ENCODE measurements at places on chromosomes 16 and 17.

- DNase-seq: no peak
Observed at GRCh38 chr16:57653936-57654335, 14.2 kb upstream of the ADGRG3 start.

- no peak for DNase-seq
Observed at GRCh38 chr17:80219763-80220053, 425 bp downstream of the SGSH start.

- no peak for DNase-seq
Observed at GRCh38 chr16:84699147-84699711, 571 bp upstream of the USP10 start.

- DNase-seq: no peak
Observed at GRCh38 chr17:29742210-29742513, 119.5 kb upstream of the CORO6 start.

GRCh38 chr17:10013365-10014112 lies 108.5 kb upstream of the RCVRN start:
- DNase-seq: peak; percentile 78

- DNase-seq: no peak
Observed at GRCh38 chr17:79407385-79407784, 203.5 kb downstream of the RBFOX3 start.

- DNase-seq: no peak
Observed at GRCh38 chr17:16273499-16273898, 56.5 kb downstream of the PIGL start.

DNA sequence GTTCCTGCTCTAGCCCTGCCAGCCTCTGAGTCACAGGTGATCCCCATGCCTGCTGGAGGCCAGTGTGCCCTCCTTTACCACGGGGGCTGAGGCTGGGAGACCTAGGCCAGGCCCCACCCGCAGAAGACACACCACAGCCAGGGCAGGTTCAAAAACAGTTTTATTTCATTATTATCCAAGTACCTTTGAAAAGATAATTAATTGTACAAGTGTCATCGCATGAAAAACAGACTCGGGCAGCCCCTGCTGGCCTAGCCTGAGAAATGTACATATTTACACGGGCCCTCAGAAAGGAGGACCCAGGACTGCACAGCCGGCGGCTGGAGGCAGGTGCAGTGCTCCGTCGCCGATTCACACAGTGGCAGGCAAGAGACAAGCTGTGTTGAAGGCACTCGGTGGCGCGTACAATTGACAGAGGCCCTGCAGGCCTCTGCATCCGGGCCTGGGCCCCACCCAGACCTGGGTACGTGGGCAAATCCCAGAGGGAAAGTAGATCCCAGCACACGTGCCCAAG lies 4.4 kb downstream of the PDIA2 start:
- no peak for DNase-seq

- DNase-seq: no peak
Observed at GRCh38 chr17:14203388-14203787, 33.3 kb downstream of the CDRT15 start.

- DNase-seq: no peak
Observed at GRCh38 chr17:58268774-58269556, 11.8 kb downstream of the MPO start.

- DNase-seq: peak; percentile 58
Observed at GRCh38 chr16:74309789-74310781, 13.5 kb downstream of the PSMD7 start.

DNA sequence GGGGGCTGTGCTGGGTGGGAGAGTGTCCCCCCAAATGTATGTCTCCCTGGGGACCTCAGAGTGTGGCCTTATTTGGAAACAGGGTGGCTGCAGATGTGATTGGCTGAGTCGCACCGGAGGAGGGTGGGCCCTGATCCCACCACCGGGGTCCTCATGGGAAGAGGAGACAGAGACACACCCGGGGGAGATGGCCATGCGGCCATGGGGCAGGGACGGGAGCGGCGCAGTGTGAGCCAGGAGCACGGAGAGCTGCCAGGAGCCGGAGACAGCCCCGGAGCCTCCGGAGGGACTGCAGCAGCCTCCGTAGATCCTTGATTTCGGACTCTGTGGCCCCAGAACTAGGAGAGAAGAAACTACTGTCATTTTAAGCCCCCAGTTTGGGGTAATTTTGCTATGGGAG lies 1.6 kb upstream of the CIBAR2 start:
- DNase-seq: no peak

GRCh38 chr16:69201787-69202186 lies 14.8 kb downstream of the SNTB2 start:
- DNase-seq: no peak

DNA sequence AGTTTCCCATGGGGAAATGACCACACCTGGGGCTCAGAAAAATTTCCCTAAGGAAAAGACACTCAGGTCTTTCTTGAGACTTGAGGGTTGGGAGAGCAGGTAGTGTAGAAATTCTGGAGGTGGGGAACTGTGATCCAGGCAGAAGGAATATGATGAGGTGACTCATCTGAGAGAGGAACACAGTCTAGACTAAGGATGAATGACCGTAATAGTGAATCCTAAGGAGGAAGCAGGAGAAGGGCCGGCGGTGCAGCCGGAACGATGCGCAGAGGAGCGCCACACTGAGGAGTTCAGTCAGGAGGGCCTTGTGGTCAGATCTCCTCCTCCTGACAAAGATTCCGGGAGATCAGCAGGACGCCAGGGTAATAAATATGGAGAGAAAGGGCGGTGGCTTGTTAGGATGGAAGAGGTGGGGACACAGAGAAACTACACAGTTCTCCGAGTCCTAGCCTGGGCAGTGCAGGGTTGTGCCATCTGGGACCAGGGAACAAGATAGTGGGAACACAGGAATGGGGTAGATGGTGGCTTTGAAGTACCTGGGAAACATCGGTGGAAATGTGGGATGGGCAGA lies 135.6 kb downstream of the PARN start:
- DNase-seq: no peak

- DNase-seq: peak; percentile 90
Observed at GRCh38 chr17:40548982-40549685, 16.1 kb downstream of the CCR7 start.

GRCh38 chr17:57874434-57875289 lies 24.8 kb upstream of the MRPS23 start:
- peak; percentile 94 for DNase-seq

- DNase-seq: peak; percentile 97
Observed at GRCh38 chr17:13520899-13521572, 80.7 kb downstream of the HS3ST3A1 start.

DNA sequence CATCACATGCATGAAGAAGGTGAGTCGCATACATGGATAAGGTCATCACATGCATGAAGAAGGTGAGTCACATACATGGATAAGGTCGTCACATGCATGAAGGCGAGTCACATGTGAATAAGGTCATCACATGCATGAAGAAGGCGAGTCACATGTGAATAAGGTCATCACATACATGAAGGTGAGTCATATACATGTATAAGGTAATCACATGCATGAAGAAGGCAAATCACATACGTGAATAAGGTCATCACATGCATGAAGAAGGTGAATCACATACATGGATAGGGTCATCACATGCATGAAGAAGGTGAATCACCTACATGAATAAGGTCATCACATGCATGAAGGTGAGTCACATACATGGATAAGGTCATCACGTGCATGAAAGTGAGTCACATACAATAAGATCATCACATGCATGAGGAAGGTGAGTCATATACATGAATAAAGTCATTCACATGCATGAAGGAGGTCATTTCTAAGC lies 105.1 kb upstream of the SDK2 start:
- no peak for DNase-seq

- no peak for DNase-seq
Observed at GRCh38 chr17:15381707-15382106, 40.3 kb upstream of the TEKT3 start.

DNA sequence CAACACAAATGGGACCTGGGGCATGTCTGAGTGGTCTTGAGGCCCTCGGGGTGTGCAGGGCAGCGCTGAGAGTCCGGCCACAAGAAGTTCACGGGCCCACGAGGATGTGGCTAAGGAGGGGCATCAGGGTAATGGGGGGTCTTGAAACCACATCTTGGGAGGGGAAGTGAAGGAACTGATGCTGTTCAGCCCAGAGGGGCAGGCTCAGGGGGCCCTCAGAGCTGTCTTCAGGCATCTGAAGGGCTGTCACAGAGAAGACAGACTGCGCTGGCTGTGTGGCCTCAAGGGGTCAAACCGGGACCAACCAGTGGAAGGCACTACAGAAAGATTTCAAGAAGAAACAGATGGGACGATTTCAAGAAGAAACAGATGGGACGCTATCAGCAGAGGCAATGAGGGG lies 45.1 kb downstream of the ZNF423 start:
- no peak for DNase-seq

DNA sequence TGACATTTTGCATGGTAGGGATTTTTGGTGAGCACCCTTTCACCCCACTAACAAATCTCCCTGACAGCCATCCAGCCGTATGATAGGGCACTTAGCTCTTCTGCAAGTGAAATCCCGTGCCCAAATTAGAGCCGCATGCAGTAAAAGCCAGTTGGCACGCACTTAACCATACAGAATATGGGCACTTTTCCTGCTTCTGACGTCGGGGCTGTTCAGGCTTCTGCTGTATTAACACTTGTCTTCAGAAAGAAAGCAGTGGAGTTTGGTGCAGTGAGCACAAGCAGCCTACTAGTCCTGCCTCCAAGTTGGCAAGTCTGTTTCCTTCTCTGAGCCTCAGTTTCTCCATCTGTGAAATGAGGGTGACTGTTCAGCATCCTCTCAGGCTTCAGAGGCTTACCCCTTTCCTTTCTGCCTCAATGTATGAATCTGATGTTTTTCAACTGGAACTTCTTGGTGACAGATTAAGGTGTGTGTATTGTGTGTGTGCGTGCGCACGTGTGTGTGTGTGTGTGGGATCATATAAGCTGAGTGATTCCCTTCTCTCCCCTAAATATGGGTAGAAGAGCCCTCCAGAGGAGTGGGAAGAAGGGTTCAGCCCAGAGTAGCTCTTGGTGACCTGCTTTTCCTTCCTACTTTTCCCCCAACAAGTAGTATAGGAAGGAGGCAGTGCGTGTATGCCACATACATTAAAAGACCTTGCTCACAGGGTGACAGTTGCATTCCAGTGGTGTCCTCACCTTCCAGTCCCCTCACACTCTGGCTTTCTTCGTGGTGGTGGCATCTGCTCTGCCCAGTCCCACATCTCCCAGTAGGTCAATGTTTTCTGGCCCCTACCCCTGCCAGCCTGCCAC lies 19.0 kb downstream of the IGF2BP1 start:
- DNase-seq: peak; percentile 43

GRCh38 chr16:69143116-69143515 lies 10.7 kb downstream of the UTP4 start:
- no peak for DNase-seq

DNA sequence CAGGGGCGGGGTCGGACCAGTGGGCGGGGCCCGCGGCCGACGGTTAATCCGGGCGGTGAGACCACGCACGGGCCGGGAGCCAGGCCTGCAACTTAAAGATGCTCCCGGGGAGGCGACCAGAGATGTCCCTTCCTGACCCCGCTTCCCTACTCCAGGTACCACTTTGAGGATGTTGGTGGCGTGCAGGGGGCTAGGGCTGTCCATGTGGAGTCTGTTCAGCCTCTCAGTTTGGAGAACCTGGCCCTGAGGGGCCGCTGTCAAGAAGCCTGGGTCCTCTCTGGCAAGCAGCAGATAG lies 580 bp downstream of the RANGRF start:
- DNase-seq: no peak

DNA sequence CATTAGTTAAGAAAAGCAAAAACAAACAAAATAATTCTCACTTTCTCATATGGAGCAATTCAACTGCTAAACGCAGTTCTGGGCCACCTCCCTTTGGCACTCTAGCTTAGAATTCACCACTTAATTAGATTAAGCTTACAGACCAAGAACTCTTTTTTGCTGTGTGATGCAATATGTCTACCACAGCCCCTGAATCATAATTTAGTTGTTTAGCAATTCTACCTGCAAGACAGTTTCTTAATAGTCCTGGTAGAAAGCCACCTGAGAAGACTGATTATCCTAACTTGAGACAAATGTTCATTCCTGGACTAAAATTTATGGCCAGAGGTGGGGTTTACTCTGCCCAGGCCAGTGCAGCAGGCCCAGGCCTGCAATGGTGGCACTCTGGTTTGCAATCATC lies 205.9 kb downstream of the HS3ST3A1 start:
- DNase-seq: peak; percentile 79

DNA sequence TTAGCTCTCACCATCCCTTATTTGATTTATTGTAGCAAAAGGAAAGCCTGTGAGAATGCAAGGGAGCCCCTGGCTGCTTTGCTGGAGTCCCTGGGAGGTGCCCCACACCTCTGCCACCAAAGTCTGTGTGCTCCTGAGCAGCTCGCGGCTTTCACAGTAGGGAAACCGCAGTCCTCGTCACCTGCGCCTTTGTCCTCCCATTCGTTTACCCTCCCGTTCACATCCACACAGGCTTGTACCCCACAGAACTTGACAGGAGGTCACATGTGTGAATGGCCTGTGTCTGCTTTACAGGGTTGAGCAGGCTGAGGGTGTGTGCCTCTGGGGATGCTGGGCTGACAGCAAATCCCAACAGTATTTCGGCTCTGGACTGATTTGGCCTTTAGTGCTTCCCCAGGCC lies 152.5 kb downstream of the LGALS9B start:
- DNase-seq: no peak

DNA sequence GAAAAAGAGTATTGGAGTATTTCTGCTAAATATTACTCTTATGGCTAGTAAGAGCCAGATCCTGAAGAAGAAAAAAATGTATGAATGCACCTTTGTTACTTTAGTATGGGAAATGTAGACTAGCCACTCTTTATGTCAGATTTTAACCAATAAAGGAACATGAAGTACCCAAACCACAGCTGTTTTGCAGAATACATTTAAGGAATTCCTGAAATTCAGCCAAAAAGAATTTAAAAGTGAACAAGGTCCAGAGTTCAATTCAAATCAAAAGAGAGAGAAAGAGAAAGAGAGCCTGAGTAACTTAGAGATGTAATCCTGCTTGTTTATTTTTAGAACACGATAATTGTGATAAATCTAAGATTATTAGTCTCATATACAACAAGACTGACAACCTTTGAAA lies 1.2 kb downstream of the KCNJ16 start:
- peak; percentile 33 for DNase-seq

GRCh38 chr16:18931756-18932155 lies 5.5 kb upstream of the SMG1 start:
- no peak for DNase-seq

DNA sequence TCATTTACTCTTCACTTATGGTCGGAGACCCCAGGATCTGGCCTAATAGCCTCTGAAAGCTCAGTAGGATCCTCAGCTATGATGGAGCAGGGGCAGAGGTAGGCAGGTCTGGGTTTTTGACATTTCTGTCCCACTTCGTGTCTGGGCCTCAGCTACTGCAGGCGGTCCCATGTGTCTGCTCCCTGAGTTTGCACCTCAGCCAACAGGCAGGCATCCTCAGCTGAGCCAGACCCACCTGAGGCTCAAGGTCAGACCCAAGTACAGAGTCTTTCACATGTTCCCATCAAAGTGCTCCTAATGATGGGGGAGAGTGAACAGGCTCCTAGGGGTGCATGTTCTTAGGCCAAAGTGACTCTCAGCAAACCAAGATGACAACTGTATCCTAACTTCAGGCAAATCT lies 2.9 kb upstream of the RASL10B start:
- no peak for DNase-seq
